Lower leg skin (tissue), 4 donors: ENCODE measurements at places on chromosomes 1 and 21. TPM values are rescaled to one million over a fixed set of nuclear protein-coding genes. Genes with fewer than 3 reads are reported as not detected.

Gene CLDN19
- total RNA-seq: 1.2 TPM

Gene TADA1
- 9.5 TPM for total RNA-seq

Gene ZNF326
- 9.3 TPM for total RNA-seq

Gene PTGS2
- 3.1 TPM for total RNA-seq

Gene PODN
- total RNA-seq: 16.3 TPM

Gene TMOD4
- total RNA-seq: 0.49 TPM

Gene FCER1G
- 5.0 TPM for total RNA-seq

Gene BRDT
- not detected for total RNA-seq

Gene PLPP3
- 113 TPM for total RNA-seq

Gene RIMS3
- 2.9 TPM for total RNA-seq

Gene KCNJ15
- total RNA-seq: 4.2 TPM

Gene MIXL1
- not detected for total RNA-seq

Gene RPE65
- total RNA-seq: not detected

Gene CD5L
- not detected for total RNA-seq

Gene LCE2A
- total RNA-seq: 569 TPM

Gene LRRC53
- not detected for total RNA-seq

Gene TSPAN1
- 2.9 TPM for total RNA-seq
